MV-4-11 (cell line): ENCODE measurements at places on chromosomes 7 and 10.
A peak's percentile ranks its signal among the peaks of the same experiment; 100 is the strongest.

DNA sequence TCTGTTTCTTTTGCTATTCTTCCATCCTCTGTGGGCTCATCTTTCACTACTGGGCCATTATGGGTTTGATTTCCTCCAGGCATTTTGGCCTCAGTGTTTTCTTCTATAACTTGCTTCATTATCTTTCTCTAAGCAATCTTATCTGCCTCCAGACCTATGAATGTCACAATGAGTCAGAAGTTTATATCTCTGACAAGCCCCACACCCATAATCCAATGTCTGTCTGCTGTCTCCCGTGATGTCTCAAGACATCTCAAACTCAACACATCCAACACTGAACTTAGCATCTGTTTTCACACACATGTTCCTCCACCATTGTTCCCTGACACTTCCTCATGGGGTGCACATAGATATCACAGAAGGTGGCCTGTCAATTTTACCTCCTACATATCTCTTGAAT, 46.7 kb upstream of the RHOBTB1 start:
- no peak for DNase-seq

DNA sequence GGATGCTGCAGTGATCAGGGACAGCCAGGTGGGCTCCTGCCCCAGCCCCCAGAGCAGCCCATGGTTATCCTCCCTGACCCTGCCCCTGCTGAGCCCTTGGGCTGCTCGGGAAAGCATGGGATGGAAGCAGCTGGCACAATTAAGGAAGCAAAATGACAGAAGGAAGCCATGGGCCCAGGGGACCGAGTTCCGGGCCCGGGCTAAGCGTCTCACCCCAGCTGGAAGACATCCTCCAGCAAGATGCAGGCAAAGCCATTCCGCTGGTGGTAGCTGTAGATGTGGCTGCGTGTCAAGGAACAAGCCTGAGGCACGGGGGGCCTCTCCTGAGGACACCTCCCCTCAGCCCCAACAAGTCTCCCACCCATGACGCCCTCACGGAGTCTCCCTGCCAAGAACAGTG, 1.1 kb downstream of the ATG9B start:
- DNase-seq, result no peak

- no peak for DNase-seq
These were observed 32.4 kb downstream of the TACR2 start for GRCh38 chr10:69384320-69384719.

DNA sequence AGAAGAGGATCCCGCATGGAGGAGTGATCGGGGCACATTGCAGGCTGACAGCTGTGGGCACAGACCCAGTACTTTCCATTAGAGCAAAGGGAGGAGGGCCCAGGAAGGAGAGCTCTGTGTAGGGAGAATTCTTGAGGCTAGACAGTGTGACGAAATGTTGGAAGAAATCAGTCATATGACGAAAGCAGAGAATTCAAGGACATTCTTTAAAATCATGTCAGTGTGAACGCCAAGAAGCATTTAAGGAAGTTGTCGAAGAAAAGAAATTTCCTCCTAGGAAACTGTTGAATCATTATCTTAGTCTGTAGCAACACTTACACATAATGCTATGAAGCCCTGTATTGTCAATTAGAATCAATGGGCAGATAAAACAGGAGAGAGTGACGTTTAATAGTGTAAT, 191.3 kb upstream of the ADARB2 start:
- peak; percentile 67 for DNase-seq

DNA sequence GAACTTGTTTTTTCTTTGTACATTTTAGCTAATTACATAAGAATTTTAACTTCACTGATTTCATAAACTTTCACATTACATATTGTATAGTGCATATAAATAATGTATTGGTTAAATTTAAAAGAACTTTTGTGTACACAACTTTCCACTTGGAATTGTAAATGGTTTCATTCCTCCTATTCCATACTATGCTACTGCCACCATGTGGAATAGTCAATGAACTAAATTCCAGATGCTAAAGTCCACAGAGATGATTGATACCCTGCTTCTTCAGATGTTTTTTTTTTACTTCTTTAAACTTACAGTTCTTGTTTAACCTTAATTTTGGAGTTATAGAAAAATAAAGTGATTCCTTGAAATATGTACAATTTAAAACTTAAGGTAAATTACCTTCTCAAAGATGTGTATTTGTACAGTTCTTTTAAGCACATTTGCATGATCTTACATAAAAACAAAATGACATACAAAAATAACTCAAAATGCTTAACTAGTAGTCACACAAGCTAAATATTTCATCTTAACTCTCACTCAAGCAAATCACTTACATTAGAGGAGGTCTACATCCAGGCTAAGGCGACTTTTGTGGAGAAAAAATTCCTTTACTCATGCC, 247.6 kb upstream of the HGF start:
- DNase-seq, result no peak

DNA sequence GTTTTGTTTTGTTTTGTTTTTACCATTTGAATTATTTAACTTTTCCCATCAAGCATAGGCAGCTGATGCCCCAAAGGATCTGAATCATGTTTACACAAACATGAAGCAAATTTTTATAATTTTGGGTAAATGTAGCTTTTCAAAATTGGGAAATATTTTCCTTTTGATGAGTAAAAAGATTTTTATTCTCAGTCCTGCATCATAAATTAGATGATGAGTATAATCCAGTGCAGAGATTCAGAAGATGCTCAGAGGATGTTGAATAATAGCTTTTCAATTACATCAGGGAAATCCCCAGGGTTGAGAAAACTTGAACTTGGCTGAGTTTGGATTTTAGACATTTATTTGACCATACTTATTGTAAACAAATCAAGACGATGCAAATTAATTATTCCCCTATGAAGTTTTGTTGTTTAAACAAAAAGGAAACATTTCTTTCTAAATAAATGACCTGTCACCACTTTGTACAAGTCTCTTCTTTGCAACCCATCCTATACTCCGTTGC, 121.7 kb downstream of the FAM204A start:
- no peak for DNase-seq

GRCh38 chr7:93877742-93878141, 12.8 kb downstream of the TFPI2 start:
- DNase-seq, result no peak

- DNase-seq, result no peak
These were observed 32.0 kb downstream of the STRA8 start for GRCh38 chr7:135265637-135266036.

GRCh38 chr7:84823530-84823929, 363.3 kb downstream of the SEMA3D start:
- DNase-seq, result peak; percentile 51

DNA sequence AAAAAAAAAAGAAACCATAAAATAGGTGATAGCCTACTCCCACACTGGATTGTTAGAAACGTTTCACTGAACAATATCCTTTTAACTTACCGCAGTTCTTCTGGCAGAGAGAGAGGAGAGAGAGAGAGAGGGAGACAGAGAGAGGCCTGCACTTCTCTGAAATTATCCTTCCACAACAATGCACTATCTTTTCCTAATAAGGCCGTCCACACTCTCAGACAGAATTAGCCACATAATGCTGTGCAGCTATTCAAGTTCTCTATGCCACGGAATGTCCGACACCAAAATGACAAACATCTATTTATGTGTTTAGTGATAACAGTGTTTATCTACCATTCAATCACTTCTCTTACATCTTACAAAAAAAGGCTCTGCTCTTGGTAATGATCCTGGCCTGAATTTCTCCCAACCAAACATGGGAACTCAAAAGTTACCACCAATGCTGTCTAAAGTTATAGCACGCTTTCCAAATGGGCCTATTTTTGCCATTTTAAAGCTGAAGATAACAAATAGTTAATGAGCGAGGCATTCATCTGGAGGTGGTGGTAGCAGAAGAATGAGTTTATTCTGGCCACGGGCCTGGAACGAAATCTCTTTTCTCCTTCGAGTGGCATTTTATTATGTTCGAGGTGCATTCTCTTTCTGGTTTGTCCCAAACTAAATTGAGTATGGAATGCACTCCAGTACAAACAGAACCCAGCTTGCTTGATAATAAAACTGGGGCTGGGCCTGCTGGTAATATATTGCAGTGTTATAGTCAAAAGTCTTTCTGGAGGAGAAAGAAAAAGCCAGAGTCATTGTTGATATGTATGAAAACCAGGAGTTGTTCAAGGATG, 160.2 kb upstream of the SVIL start:
- DNase-seq, result no peak

GRCh38 chr7:155346285-155346684, 48.6 kb downstream of the INSIG1 start:
- DNase-seq, result no peak

DNA sequence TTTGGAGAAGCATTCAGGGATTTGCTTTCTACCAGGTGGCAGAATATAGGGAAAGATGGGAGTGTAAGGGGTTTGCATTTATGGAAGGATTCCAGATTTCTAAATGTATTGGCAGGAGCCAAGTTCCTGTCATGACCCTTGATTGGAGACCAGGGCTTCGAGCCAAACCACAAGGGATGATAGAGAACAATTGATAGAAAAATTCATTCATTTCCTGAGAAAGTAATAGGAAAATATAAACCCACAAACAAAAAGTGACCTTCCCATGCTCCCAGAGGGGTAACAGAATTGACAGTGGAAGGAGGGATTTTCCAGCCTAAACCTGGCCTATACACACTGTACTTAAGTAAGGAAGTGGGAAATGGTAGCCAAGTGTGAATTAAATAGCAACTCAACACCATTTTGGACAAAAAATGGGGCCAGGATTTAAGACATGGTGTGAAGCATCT, 22.4 kb upstream of the IFIT2 start:
- DNase-seq, result no peak

- DNase-seq, result peak; percentile 9
These were observed 391.1 kb downstream of the RPS24 start for GRCh38 chr10:78424723-78425122.

- no peak for DNase-seq
These were observed 579.0 kb downstream of the PHTF2 start for GRCh38 chr7:78377532-78377931.
